GM13976 (cell line): ENCODE measurements at places on chromosomes 13 and 19.

DNA sequence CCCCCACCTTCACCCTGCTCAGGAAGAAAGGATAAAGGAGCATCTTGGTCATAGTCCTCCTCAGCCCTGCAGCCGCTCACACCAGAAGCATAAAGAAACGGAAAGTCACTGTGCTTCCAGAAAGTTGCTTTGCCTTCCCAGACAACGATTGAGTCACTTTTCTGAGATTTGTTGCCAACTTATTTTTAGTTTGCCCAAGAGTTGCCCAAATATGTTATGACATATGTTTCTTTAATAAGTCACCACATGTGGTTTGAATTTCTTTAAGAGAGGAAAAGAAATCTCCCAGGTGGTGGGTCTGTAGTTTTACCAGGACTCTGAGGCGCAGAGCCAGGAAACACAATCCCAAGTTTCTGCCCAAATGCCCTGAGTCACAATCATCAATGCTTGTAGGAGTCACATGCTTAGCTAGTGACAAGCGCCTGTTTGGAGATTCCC, 63.4 kb upstream of the LRCH1 start:
- no peak for DNase-seq

DNA sequence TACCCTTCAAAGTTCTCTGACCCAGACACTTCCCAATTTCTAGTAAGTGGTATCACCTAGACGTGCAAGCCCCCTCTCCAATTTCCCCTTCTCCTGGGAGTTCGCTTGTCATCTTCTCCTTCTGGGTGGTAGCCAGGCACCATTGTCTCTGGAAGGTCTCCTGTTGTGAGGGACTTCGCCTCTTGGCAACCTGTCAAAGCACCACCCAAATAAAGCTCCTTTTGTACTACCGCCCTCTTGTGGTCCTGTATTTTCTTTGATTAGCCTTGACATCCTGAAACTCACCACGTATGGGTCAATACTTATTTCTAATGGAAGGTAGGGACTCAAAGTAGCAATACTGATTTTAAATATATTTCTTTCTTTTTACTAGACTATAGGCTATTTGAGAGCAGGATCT, 8.2 kb downstream of the GPC5 start:
- DNase-seq: peak; percentile 52

DNA sequence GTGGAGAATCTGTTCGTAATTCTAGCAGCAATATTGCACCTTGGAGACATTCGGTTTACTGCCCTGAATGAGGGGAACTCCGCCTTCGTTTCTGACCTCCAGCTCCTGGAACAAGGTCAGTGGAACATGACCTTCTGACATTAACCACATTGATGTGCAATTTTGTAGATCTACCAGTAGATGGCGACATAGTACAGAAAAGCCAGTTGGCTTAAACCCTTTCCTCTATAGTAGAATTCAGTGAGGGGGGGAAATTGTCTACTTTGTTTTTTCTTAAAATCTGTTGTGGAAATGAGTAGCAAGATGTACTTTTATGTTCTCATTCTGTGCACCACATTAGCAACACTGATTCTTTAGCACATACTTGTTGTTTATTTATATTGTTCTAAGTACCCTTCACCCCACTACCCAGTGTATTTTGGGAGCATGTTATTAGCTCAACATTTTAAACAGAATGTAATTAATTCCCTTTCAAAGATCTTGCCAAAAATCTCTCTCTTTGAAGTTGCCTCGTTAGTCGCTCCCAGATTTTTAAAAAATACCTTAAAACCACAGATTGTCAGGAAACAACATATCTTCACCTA, 332.2 kb downstream of the MYO16 start:
- DNase-seq: peak; percentile 49

DNA sequence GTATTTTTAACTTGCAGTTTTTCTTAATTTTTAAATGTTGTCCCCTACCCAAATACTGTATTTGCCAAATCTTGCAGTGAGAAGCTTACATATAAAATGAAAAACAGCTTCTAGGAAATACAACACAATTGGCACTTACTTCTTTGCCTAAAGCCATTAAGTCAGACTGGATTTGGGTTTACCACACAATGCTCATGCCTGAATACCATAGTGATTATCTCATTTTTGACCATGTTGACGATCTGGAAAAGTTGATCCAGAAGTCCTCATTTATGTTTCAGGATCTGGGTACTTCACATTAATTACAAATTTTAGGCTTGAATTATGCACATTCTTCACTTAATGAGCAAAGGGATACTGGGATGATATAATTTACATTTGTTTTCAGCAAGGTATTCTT, 2.4 kb downstream of the RNF6 start:
- DNase-seq: no peak

GRCh38 chr13:101490406-101491015, 38.0 kb downstream of the ITGBL1 start:
- no peak for DNase-seq

GRCh38 chr19:46962030-46962570, 57.5 kb upstream of the NPAS1 start:
- DNase-seq: no peak

DNA sequence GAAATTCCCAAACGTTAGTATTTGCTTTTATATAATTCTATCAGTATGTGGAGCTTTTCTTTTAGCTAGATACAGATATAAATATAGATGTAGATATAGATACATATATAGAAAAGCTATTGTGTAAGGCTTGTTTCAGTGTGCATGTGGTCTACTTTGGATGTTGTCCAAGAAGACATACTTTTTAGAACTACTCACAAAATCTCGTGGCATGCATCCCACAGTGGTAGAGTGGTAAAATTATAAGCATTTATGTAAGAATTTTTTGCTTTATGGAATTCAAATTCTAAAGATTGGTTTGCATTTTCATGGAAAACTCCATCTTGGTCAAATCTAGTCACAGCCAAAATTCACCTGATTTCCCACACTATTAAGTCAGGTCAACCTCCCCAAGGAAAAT, 880.4 kb downstream of the EFNB2 start:
- DNase-seq: no peak

GRCh38 chr13:37029617-37030016, 29.0 kb downstream of the EXOSC8 start:
- DNase-seq: no peak

DNA sequence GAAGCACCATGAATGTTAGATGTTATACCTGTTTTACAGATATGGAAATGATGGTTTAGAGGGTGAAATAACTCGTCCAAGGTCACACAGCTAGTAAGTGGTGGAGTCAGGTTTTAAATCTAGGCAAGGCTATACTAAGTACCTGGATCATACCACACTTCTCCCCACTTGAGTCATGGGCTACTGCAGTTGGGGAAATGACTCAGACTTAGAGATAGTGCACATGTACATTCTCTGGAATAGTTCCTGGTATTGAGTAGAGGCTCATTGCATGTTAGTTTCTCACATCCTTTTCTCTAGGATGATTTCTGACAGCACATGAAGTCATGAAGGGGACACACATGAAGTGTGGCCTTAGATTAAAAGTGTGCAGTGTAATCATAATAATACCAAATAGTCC, 76.2 kb upstream of the TNFSF11 start:
- peak; percentile 38 for DNase-seq
